CD4-positive, alpha-beta T cell treated with Interleukin-15 for 4 hours (primary cell): ENCODE measurements at places on chromosomes 7 and 10.

DNA sequence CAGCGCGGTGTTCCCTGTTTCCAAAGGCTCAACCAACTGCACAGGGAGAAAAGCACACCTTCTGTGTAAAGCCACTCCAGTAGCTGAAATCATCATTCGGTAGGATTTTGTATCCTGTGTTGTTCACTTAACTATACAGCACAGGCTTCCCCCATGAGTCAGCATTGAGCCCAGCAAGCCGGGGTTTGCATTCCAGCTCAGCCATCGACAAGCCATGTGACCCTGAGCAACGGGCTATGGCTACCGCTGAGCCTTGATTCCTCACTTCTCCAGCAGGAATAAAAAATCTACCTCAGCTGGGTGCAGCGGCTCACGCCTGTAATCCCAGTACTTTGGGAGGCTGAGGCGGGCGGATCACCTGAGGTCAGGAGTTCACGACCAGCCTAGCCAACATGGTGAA is 44.1 kb upstream of the ATP6V0A4 start:
- no peak for DNase-seq

GRCh38 chr7:108596560-108596959 is 26.9 kb downstream of the DNAJB9 start:
- DNase-seq, result no peak

DNA sequence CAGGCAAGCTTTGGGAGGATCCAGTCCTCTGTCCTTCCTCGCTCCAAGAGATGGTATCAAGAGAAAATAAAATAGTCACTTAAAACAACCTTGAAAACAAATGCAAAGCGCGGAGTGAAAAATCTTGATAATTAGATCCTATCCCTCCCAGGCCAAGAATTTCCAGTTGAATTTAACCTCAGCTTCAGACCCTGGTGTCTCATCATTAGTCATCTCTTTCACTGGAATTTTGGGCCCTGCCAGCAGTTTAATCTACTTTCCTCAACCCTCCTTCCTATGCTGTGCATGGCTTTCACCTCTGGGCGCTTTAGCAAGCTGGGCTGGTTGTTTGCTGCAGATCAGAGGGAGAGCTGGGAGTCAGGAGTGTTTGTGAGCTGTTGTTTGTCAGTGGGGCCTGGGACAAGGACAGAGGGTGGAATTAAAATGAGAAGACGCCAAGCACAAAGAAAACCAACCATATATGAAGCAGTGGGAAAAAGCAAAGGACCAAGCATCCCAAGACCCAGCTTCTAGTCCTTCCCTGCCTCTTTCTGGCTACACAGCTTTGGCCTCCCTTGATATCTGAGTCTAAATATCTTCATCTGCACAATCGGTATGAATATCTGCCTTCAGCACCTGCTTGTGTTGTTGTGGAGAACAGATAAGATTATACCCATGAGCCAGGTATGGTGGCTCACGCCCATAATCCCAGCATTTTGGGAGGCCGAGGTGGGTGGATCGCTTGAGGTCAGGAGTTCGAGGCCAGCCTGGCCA is 13.5 kb downstream of the MYOF start:
- no peak for DNase-seq

- no peak for DNase-seq
These were observed 57.3 kb downstream of the REEP3 start for GRCh38 chr10:63578501-63578900.

DNA sequence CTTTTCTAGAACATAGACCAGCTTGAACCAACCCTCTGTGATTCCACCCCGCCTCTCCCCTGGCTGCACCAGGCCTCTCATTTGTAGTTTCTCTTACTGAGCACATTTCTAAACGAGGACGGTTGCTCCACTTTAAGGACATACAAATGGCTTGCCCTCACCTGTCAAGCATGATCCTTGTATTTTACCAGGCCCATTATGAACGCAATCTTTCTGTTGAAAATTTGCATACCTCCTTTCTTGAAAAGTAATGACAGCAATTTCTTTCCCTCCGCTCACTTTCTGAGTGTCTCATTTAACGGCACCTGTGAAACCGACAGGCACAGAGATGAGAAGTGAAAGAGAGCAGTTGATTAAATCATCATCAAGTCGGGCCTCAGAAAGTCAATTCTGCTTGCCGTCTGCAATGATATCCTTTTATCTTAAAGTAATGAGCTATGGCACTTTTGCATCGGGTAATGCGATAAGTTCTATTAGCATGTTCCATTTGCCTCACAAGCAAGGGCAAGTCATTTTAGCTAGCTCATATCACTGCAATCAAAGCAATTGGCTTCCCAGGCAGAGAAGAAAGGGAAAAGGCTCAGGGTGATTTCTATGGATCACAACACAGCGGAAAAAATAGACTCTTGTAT is 705.6 kb upstream of the GALNT17 start:
- DNase-seq, result no peak

- DNase-seq, result no peak
These were observed 11.0 kb downstream of the CROT start for GRCh38 chr7:87356448-87356847.

DNA sequence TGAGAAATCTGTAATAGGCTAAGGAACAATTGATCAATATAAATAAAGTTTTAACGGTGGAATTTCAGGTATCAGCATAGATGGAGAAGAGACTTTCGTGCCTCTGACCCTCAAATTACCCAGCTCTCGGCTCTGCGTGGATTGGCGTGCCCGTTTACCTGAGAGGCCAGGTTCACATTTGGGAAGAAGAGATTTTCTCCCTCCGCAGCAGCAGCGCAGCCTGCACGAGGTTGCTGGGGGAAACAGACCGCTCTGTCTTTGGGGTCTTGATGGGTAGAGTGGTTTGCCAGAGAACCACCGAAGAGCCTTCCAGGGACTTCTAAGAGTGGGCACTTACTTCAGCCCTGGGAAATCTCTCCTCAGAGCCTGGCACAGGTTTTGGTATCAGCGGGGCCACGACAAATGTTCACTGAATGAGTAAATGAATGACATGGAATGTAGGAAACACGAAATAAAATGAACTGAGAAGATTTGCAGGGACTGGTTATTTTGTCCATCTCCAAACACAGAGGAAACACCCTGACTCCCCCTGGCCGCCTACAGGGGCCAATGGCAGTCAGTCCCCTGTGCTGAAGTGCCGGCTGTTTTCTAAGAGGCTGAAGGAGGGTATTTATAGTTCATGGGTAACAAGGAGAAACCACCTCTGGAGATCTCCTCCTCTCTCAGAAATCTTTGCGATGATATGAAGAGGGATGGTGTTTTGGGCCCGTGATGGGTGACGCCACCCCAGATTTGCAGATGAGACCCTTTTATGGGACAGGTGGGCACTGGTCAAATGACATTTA is 338.5 kb downstream of the ADARB2 start:
- no peak for DNase-seq

- DNase-seq, result no peak
These were observed 362.8 kb downstream of the PHF14 start for GRCh38 chr7:11336432-11336831.

DNA sequence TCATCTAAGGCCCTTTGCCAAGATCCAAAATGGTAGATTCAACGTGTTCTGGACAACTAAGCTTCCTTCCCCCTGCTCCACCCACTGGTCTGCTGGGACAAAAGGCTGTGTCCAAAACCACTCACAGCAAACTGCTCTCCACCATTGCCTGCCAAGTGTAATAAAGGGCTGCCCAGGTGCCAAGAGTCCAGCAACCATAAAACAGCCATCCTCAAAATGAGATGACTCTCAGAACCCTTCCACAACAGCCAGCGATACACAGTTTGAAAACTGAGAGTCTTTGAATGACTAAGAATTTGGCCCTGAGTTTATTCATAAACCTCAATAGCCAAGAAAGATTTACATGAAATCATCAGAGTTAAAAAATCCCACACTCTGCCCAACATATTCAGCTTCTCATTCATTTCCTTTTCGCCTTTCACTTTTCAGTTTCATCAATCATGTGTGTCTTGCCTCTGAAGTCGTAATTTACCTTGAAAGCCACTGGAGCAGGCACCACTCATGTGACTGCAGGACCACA is 658.1 kb upstream of the MGMT start:
- no peak for DNase-seq

DNA sequence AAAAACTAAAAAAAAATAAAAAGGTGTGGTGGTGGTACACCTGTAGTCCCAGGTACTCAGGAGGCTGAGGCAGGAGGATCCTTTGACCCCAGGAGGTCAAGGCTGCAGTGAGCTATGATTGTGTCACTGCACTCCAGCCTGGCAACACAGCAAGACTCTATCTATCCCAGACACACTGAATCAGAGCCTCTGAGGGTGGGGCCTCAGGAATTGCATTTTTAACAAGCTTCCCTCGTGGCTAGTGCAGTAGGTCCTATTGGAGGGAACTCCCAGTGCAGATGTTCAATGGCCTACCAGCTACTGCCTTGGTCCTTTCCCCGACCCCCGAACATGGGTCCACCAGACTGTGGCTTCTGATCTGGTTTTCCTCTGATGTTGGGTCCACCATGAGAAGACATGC is 14.9 kb downstream of the STRA8 start:
- DNase-seq, result no peak

GRCh38 chr7:66152371-66153191 is 37.9 kb downstream of the CRCP start:
- DNase-seq, result no peak

- DNase-seq, result no peak
These were observed 2.0 kb downstream of the JAZF1 start for GRCh38 chr7:28178599-28178998.

DNA sequence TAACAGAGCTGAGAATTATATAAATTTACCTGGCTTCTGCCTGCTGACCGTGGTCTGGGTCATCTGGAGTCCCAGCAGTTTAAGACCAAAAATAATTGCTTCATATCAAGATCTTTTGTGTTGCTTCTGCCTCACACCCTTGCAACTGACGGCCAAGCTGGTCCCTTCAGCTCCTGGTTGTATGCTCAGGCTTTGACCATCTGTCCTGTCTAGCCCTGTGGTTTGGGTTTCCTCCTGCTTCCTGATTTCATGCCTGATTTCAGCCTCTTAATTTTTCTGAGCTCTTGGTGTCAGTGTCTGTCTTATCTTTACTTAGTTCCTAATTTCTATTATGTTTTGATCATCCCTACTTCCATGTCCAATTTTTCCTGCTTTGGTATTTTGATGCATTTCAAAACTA is 87.9 kb upstream of the PLXDC2 start:
- DNase-seq, result no peak

DNA sequence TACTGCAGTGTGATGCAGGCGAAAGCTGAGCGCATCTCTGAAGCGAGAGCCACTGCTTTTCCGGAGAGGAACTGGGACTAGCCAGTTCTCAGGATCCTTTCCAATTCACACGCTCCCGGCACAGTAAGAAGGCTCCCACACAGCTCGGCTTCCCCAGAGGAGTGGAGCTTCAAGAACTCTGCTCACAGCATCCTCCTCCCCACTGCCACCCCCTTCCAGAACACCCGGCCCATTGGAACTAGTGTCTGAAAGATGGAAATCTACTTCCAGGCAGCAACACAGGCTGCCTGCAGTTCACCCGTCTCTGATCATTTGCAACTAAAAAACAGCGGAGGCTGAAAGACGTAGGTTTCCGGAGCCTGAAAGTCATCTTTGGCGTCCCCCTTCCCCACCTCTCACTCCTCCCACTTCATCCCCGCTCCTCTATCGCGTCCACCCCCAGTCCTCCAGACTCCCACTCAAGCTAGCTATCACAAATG is at the start of gene DGKB:
Gene DGKB (minus strand): TSS at position 163 of the 479 bp plus-strand sequence.
- no peak for DNase-seq

- DNase-seq, result no peak
These were observed 545.9 kb downstream of the KCNMA1 start for GRCh38 chr10:77091597-77092165.

DNA sequence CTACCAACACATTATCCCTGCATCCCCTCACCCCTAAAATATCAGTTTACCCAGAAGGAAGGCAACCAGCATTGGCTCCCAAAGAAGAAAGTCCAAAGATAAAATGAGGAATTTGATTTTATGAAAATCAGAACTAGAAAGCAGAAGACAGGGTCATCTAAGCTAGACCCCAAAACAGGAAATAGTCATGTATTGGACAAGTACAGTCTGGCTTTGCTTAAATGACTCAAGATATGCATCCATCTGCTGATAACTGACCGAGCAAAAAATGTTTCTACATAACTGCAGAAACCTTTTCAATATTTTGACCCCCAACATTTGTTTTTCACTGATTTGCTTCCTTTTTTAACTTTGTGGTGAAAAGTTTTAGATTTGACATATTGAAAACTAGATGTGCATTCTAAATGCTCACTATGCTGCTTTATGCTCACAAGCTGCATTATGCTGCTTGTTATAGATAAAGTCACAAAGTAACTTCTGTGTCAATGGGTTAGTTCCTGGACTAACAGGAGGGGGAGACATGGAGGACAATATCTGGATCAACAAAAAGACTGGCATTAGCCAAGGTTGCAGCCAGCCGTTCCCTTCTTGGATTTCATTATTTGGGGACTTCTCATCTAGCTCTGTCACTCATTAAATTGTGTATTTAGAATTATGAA is 227.0 kb downstream of the INHBA start:
- DNase-seq, result no peak

- no peak for DNase-seq
These were observed 112.2 kb downstream of the VIM start for GRCh38 chr10:17340144-17340829.

DNA sequence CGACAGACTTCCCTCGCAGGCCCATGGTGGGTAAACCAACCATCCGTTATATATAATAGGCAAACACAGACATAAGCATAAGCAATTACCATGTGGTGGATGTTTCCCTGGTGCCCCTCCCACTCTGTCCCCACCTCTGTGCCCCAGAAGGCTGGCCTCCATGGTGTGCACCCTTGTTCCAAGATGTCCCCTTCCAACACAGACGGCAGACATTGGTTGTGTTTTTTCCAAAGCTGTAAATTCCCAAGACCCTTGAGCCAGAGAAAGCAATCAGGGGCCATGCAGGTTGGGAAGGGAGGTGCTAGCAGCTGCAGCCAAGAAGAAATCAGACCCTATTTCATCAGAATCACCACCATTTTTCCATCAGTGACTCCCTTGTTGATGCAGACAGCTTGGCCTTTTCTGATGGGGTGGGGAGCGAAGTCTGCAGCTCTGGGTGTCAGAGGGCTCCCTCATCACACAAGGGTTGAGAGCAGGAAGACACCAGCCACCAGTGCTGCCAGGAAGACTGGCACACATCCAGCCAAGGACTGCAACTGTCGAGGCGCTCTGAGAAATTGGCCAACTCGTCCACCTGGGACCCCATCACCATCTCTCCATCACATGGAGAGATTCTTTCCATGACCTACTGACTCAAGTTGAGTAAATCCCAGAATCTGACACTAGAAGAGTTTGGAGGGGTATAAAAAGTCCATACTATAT is 86.8 kb upstream of the CHST15 start:
- DNase-seq, result no peak

DNA sequence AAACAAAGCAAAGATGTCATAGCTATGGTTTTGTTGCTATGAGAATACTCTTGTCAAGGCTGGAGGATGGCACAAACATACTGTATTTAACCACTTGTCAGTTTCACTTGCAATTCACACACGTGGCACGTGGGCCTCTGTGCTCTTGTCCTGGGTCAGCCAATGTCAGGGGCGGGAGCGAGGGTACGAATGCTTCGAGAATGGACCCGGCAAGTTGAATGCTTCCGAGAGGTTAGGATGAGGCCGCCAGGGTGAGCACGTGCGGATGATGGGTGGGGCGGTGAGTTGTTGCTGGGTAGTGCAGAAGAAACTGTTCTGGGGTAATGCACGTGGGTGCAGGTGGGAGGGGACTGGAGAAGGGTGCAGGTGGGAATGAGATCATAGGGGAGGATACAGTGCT is 10.4 kb upstream of the OCM2 start:
- no peak for DNase-seq
